ENCODE measurements at places on chromosomes 2 and 18.

DNA sequence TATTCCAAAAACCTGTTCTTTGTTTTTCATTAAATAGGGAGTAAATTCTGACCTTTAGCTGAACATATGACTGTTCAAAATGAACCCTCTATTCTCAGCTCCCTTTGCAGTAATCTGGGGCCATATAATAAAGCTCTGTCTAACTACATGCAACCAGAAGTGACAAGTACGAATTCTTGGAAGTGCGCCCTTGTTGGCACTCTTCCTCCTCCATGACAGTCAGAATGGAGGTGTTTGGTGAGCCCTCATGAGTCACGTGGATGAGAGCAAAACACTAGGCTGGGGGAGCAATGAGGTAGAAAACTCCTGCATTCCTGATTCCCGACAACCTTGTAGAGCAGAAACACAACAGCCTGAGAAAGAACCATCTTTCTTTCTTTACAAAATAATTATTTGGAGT lies 552.9 kb downstream of the FBXO15 start:
- no peak for DNase-seq

GRCh38 chr2:215685238-215685990 lies 249.5 kb upstream of the FN1 start:
- DNase-seq = no peak

GRCh38 chr2:112923967-112924338 lies 13.0 kb downstream of the IL37 start:
- DNase-seq = no peak

DNA sequence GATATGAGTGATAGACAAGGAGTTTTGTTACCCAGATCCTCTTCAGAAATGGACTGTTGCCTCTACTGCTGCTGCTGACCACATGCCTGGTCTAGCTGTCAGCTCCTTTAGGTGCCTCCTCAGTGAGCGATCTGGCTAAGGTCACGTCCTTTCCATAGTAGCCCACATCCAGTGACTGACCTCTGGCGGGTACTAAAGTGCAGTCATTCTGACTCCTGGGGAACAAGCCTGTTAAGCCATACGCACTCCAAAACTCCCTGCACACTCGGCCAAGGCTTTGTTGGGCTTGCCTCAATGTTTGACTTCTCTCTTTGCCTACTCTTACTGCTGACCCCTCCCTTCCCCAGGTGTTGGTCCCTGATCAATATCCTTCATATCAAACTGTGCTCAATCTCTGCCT lies 685.2 kb downstream of the IRS1 start:
- DNase-seq = no peak

- DNase-seq = no peak
These were observed 24.2 kb downstream of the CENPA start for GRCh38 chr2:26809876-26810577.

DNA sequence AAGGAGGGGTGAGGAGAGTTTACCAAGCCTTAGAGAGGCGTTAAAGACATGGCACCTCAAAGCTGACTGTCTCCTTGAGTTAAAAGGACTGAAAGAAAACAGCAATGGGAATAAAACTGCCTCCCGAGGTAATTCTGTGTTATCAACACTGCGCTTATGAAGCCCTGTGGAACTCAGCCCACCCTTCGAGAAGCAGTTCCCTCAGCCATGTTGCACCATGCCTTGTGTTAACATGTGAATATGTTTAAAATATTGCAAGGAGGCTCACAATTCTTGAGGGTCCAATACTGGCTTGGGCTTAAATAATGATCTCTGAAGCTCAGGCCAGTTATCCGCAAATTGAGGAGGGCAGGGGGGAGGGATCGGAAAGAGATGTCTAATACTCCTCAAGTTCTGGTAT lies 14.7 kb downstream of the KLF7 start:
- no peak for DNase-seq

- DNase-seq = no peak
These were observed 208.1 kb downstream of the BABAM2 start for GRCh38 chr2:28098501-28099225.

DNA sequence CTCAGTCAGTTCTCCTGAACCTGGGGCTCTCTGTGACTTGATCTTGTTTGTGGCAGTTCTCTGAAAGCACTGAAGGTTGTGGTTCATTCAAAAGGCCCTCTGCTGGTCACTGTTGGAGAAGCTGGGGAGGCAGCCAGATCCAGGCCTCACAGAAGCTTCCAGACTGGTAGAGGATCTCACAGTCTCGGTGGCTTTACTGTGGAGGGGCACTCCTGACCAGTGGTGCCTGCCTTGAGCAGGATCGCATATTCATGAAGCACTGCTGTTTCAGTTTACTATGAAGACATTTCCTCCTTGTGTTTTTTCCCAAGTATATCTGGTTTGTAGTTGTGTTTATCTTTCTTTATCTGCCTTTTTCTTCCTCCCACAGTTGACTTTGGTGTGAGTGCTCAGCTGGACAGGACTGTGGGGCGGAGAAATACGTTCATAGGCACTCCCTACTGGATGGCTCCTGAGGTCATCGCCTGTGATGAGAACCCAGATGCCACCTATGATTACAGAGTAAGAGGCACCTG lies 133.9 kb downstream of the MAP4K4 start:
- DNase-seq = peak; percentile 36

GRCh38 chr18:7366597-7366996 lies 135.7 kb downstream of the LRRC30 start:
- no peak for DNase-seq

DNA sequence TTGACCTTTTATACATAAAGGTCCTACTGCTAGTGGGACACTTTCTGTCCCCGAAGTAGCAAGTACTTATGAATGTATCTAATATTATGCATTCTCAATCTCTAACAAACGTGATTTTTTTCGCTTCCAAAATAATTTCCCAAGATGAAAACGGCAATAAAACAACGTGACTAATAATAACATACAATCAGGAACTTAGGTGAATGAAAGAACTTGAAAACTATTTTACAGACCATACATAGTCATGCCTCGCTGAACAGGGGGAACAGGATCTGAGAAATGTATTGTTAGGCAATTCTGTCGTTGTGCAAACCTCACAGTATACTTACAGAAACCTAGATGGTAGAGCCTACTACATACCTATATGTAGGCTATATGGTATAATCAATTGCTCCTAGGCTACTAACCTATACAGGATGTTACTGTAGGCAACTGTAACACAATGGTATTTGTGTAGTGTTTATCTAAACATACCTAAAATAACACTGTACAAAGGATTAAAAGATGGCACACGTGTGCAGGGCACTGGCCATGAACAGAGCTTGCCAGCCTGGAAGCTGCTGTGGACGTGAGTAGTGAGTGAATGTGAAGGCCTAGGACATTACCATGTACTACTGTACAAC lies 2.5 kb downstream of the RTN4 start:
- DNase-seq = no peak

GRCh38 chr2:138444411-138444810 lies 57.2 kb upstream of the SPOPL start:
- no peak for DNase-seq

GRCh38 chr2:128617029-128617590 lies 298.4 kb upstream of the HS6ST1 start:
- DNase-seq = no peak

DNA sequence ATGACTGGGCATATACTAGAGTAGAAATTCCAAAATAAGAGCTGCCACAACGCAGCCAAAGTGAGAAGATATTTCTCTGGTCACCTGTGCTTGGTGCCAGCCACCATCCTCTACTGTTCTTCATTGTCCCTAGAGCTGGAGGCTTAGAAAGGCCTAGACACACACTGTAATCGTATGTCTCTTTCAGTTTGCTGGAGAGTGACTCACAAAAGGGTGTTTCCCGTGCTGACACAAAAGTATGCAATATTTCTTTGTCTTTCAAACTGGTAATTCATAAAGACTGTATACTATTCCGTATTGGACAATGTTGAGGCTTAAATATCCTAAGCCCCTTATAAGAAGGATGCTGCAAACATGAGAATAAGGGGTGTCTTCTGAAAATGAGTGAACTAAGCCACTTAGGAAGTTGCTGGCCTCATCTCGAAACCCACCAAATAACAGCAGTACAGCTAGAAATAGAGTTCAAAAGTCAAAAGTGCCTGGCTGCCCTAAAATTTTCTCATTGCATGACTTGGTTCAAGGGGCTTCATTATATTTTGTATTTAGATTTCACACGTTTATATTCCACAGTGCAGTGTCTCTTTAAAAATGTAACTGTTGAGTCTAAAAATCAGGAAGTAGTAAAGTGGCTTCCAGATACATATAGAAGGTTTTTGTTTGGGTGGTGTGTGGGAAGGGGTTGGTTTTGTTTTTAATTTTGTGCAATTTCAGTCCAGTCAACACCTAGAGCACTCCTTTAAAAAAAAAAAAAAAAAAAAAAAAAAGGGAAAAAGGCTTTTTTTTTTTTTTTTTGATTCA lies 601.1 kb downstream of the ARHGAP15 start:
- no peak for DNase-seq

- DNase-seq = peak; percentile 42
These were observed 111.3 kb upstream of the REV1 start for GRCh38 chr2:99600981-99601651.
